ENCODE measurements at places on chromosomes 2 and 18.
A peak's percentile ranks its signal among the peaks of the same experiment; 100 is the strongest.

- no peak for DNase-seq
Observed at GRCh38 chr2:99404797-99405669, 67.8 kb downstream of the EIF5B start.

- no peak for DNase-seq
Observed at GRCh38 chr18:9570255-9570654, 44.1 kb downstream of the PPP4R1 start.

GRCh38 chr2:241953324-241953928 lies 83.9 kb downstream of the RTP5 start:
- no peak for DNase-seq

DNA sequence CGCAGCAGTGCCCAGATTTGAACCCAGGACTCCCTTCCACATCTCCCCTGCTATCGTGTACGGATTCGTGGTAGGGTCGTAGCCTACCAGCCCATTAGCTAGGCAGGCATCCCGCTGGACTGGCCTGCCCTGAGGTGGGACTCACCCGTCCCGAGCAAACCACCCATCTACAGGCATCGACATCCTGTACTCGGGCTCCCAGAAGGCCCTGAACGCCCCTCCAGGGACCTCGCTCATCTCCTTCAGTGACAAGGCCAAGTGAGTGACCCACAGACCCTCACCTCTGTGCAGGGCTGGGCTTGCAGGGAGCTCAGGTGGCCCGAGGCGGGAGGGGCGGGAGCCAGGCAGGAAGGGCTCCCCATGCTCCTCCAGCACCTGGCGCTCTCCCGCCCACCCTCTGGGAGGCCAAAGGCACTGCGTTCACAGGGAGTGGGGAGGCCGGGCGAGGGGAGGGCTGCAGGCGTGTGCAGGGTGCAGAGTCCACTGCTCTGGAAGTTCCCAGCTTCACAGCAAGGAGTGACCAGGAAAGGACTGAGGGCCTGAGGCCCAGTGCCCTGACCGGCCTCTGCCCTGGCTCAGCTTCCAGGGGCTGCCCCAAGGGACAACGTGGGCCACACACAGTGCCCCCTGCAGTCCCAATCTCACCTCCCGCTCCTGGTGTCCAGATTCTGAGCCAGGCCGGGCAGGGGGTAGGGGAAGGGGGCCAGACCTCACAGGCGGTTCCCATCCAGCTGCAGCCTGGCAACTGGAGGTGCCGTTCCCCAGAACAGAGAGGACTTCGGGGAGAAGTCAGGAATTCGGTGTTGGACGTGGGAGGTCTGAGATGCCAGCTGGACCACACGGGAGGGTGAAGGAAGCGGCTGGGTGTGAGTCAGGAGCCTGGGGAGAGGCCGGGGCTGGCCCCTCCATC lies 5.4 kb downstream of the AGXT start:
- no peak for DNase-seq

DNA sequence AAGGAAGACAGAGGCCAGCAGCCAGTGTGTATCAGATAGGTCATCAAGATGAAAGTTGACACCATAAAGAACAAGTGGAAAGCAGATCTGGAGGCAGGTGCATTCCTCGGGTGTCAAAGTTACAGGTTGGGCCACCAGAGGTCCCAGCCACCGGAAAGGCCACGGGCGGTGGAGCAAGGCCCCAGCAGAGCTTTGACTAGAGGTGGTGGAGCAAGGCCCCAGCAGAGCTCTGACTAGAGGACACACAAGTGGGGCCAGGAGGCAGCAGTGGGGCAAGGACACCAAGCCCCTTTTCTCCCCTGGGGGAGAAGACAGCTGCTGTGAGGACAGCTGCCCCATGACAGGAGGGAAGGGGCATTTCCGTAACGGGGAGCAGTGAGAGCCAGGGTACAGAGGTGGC lies 115.1 kb downstream of the GYPC start:
- DNase-seq = no peak

GRCh38 chr2:62334009-62334408 lies 138.1 kb downstream of the B3GNT2 start:
- DNase-seq = no peak

DNA sequence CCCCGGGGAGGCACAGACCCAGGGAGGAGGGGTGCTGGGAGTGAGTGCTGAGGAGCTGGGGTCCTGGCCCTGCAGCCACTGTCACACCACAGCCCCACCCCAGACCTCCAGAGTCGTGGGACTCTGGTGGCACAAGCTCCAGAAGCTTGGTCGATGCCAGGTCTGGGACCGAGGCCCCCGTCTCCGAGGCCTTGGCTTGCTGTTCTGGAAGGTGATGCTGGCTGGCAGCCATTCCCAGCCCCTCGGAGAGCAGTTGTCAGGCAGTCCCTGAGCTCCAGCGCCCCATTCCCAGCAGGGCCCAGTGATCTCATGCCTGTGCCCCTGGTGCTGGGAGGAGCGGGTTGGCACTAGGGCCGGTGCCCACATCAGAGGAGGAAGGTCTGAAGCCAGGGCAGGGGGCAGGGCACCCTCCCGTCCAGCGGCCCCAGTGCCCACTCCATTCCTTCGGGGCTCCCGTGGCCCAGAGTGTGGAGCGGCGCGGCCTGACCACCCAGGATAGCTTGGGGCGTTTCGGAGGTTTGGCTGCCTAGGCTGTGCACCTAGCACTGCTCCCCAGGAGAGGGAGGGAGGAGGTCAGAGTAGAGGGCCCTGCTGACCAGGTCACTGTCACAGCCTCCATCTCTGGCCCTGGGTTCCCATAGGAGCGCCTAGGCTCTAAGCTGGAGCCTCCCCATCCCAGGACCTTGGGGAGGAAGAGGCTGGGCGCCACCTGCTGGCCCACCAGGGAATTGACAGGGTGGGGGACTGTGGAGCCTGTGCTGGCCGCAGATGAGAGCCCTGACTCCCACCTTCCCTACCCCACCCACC lies 16.8 kb upstream of the ALPI start:
- DNase-seq = peak; percentile 57

DNA sequence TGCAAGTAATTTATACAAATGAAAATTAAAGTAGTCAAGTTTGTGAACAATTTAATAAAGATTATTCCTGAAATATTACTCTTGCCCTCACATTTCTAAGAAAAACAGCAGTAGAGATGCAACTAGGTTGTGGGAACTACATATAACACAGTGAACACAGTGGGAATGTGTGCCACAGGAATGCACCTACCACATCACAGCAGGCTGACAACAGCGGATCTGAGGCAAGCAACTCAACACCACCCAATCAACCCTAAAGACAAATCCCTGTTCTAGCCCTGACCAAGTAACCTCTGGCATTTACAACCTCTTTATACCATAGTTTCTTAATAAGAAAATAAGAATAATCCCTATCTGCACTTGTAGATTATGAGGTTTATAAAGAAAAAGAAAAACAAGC lies 23.4 kb downstream of the MBOAT2 start:
- DNase-seq = no peak

DNA sequence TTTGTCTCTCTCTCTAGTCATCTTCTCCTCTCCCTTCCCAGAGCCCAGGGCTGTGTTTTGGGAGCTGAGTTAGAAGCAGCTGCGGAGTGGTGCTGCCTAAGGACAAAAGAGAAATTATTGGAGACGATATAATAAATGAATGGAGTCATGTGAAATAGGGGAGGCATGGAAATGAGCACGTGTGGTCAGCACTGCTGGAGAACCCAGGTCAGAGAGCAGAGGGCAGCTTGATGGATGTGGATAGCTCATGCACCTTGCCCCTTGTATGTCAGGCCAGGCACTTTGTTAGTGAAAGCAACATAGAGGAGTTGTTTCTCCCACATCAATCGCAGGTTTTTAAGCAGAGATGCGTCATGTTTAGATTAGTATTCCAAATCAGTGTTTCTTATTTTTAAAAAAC lies 15.7 kb downstream of the TTR start:
- DNase-seq = no peak

- DNase-seq = peak; percentile 21
Observed at GRCh38 chr2:147327613-147328012, 517.2 kb upstream of the ACVR2A start.

- DNase-seq = no peak
Observed at GRCh38 chr18:36403896-36404820, 106.6 kb downstream of the FHOD3 start.

DNA sequence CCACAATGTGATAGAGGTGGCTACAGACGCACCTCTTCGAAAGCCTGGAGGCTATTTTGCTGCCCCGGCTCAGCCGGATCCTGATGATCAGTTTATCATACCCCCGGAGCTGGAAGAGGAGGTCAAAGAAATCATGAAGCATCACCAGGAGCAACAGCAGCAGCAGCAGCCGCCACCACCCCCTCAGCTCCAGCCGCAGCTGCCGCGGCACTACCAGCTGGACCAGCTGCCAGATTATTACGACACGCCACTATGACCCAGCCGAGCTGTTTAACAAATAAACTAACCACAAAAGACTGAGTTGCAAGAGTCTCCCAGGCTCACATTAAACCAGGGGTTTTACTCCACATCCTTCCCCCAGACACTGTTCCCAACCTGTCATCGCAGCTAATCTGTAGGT lies 263.8 kb downstream of the PHLPP1 start:
- DNase-seq = no peak

- no peak for DNase-seq
Observed at GRCh38 chr2:111194835-111195621, 74.3 kb downstream of the BCL2L11 start.

GRCh38 chr2:23526114-23526513 lies 141.1 kb downstream of the KLHL29 start:
- peak; percentile 37 for DNase-seq

GRCh38 chr2:234341306-234341985 lies 155.4 kb downstream of the ARL4C start:
- no peak for DNase-seq

DNA sequence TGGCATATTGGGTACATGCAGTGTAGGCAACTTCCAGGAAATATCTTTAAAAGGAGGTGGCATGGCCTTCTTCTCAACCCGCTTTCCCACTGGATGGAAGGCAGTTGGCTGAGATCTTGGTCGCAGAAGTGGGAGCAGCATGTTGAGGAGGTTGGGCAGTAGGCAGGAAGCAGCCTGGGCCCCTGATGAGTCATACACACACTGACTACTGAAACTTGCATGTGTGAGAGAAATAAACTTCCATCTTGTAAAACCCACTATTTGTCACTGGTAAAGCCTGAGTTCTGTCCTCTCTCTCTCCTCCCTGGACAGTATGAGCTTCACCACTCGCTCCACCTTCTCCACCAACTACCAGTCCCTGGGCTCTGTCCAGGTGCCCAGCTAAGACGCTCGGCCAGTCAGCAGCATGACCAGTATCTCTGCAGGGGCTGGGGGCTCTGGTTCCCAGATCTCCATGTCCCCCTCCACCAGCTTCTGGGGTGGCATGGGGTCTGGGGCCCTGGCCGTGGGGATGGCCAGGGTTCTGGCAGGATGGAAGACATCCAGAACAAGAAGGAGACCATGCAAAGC lies 233.8 kb upstream of the SPRED2 start:
- no peak for DNase-seq

GRCh38 chr2:223797811-223798721 lies 39.3 kb downstream of the AP1S3 start:
- DNase-seq = no peak

DNA sequence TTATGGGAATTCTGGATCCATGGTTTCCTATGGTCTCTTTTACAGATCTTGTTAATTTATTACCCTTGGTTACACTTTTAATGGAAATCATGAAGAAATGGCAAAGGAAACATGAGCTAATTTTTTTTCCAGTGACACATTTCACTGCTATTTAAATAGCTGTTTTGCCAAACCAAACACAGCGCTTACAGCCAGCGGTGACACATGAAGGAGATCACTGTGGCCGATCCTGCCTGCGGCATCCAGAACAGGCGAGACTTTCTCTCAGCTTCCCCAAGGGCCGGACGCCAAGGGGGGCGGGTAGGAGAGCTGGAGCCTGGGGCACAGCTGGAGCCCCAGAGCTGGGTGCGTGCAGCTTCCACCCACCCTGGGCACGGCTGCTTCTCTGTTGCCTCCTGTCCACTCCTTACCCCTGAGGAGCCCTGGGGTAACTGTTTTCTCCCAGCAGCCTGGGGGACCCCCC lies 81.4 kb upstream of the PKDCC start:
- no peak for DNase-seq

GRCh38 chr2:207137596-207138337 lies 28.0 kb downstream of the KLF7 start:
- DNase-seq = no peak

DNA sequence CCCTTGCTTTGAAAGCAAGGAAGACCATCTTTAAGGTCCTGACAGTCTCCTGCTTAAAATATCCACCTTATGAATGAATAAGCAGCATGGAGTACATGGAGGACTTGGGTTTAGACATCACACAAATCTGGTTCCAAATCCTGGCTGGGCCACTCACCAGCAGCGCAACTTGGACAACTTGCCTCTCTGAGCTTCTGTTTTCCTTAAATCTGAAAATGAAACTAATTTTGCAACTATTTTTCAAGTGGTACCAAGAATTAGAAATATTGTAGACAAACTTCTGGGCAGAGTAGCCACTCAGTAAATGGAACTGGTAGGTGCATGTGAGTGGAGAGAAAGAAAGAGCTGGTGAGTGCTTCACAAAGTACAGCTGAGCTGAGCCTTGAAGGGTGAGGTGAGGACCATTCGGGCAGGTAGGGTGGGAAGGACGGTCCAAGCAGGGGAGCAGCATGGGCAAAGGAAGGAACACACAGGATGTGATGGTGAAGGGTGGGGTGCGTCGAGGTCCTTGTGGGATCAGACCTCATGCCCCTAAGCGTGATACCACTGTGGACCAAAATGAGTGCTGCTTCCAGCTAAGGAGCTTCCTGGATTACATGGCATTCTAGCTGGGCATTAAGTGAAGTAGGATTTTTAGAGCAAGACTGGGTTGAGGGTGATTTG lies 14.4 kb upstream of the TET3 start:
- no peak for DNase-seq

GRCh38 chr2:167334146-167334742 lies 446.0 kb downstream of the XIRP2 start:
- DNase-seq = no peak

GRCh38 chr2:197894751-197895274 lies 90.4 kb downstream of the PLCL1 start:
- no peak for DNase-seq

GRCh38 chr2:201882353-201883090 lies 76.2 kb downstream of the CDK15 start:
- DNase-seq = no peak

GRCh38 chr2:105544591-105545377 lies 145.9 kb upstream of the FHL2 start:
- no peak for DNase-seq

DNA sequence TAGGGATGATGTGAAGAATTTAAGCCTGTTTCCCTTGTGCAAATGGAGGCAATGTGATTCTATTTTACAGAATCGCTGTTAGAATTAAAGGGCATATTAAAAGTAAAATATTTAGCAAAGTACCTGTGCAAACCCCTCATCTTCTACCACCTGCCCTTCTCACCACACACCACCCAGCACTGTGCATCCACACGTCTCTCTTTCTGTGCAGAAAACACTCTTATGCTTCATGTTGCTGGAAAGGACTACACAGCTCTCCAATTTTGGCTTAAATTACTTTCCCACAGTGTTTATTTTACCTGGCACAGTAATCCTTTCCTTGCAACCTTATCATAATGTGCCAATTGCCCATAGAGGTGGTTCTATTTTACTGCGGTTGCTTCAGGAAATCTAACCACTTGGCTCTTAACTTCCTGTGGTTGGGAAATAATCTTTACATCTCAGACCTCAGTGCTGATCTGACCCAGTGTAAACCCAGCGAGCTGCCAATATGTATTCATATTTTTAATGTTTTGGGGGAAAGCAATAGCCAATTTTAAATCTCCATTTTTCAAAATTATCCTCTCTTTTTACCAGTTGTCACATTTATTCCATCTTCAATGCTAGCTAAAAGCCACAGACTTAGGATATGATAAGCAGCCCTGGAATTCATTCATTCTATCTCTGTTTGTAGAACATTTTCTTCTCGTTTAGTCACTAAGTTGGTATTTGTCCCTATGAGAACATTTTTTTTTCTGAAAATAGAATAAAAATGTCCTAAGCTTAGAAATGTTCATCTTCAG lies 250.9 kb downstream of the DSEL start:
- no peak for DNase-seq
